Stimulated activated CD4-positive, alpha-beta T cell treated with anti-CD3 and anti-CD28 coated beads, Interleukin-2, amount 100 ng/mL, for 24 hours (primary cell): ENCODE measurements at places on chromosomes 13 and 19.
A peak's percentile ranks its signal among the peaks of the same experiment; 100 is the strongest.

GRCh38 chr19:2345794-2346663 lies 14.0 kb upstream of the TMPRSS9 start:
- no peak for DNase-seq

- DNase-seq, result peak; percentile 24
Measured at GRCh38 chr13:77751513-77752456, 54.3 kb downstream of the SLAIN1 start.

DNA sequence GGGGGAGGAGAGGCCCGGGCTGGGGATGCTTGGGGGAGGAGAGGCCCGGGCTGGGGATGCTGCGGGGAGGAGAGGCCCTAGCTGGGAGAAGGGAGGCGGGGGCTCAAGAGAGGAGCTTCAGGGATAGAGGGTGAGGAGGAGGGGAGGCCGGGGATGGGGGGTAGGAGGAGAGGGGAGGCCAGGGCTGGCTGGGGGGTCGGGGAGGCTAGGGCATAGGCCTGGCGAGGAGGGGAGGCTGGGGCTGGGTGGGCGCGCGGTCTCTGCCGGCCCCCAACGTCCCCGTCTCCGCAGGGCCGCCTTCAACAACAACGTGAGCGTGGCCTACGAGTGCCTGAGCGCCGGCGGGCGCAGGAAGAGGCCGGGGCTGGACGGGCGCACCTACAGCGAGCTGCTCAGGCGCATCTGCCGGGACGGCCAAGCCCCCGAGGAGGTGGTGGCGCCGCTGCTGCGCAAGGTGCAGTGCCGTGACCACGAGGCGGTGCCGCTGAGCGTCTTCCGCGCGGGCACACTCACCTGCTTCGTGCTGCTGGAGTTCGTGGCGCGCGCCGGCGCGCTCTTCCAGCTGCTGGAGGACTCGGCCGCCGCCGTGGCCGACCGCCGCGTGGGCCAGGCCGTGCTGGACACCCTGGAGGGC lies 11.4 kb downstream of the TPGS1 start:
- peak; percentile 63 for DNase-seq

- DNase-seq, result no peak
Measured at GRCh38 chr13:40028446-40028845, 373.0 kb downstream of the COG6 start.

GRCh38 chr13:82739881-82740280 lies 1142.4 kb downstream of the SLITRK1 start:
- no peak for DNase-seq
